ENCODE measurements at places on chromosomes 1 and 21. TPM values are rescaled to one million over a fixed set of nuclear protein-coding genes. Genes with fewer than 3 reads are reported as not detected.

The PADI4 gene
- 0.33 TPM for total RNA-seq

DNA sequence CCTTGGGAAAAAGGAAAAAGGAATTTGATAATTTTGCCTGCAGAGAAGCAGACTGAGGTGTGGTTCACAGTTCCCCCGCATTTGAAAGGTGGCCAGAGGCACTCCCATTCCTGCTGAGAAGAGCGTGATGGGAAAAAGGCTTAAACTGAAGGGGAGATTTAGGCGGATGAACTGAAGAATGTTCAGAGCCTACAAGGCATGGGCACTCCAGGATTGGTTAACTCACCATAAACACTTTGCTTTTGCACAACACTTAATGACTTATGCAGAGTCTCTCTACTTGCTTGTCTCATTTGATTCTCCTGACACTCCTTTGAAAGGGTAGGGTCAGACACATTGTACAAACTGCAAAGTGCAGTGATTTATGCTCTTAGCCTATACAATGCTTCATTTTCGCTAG lies 119.6 kb upstream of the RUNX1 start:
- no peak for DNase-seq

DNA sequence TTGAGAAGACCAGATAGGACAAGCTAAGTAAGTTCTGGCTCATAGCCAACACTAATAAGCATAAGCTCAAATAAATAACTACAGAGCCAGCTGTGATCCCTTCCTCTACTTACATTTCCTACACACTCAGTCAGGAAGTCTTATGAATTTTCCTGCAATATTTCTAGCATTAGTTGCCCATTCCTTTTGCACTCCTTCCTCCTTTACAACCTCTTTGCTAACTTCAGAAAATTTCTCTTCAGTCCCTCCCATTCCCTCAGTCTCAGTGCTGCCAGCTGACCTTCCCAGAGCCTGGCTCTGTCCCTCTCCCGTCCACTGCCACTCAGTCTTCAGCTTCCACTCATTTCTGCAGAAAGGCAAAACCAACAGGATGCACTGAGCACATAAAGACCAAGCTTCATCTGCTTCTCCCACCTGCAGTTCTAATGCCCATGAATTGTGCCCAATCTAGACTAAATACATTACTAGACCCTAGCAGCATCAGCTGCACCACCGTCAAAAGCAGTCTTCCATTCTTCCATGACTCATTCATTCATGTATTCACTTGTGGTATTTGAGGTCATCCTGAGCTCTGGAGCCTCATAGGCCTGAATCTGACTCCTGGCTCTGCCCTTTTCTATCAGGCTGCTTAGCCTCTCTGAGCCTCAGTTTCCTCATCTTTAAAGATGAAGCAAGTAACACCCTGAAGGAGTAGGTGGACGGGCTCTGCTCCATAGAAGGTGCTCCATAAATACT lies 54.6 kb upstream of the SIPA1L2 start:
- no peak for DNase-seq

GRCh38 chr1:236467327-236467641 lies 56.5 kb upstream of the LGALS8 start:
- no peak for DNase-seq

GRCh38 chr1:7335224-7335879 lies 435.7 kb upstream of the VAMP3 start:
- no peak for DNase-seq

The CR2 gene
- not detected for total RNA-seq
